ENCODE measurements at places on chromosomes 7 and 10.

DNA sequence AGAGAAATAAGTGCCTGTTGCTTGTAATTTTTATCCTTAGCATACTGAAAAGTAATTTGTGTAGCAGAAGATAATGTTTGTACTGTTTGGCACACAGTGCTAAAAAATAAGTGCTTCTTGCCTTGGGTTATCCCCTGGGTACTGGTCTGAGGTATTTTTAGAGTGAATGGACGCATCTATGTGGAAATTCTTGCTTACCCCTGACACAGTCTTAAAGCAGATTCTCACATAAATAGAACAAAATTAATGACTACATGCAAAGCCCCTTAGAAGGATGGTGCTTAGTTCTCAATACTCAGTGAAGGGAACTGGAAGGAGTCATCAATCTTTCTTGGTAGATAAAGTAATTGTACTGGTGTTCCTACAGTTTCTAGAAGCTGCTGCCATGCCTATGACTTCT is 548.6 kb downstream of the ARL4A start:
- no peak for DNase-seq

- no peak for DNase-seq
These were observed 11.2 kb downstream of the CASP2 start for GRCh38 chr7:143299346-143299745.

- no peak for DNase-seq
These were observed 522.5 kb downstream of the TYW1 start for GRCh38 chr7:67519171-67519570.

DNA sequence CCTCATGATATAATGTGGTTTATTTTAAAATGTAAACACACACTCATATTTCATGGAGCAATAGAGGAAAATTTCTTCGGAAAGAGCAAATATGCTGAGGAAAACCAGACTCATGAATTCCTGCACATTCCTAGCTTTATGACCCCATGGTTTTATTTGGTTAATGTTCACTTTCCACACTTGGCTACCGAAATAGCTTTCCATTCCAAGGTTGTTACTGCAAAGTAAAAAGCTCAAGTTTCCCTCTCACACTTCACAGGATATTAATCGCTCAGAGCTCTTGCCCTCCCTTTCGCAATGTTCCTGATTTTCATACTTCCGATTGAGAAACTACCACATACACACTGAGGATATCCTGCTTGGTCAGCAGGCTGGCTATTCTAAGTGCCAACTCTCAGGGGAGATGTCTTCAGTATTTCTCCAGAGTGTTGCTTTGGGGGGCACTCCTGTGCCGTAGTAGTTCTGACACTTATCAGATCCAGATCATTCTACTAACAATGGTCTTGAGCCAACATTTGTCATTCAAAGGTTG is 77.5 kb upstream of the STEAP1B start:
- no peak for DNase-seq

GRCh38 chr10:121813211-121813815 is 114.5 kb downstream of the ATE1 start:
- no peak for DNase-seq

DNA sequence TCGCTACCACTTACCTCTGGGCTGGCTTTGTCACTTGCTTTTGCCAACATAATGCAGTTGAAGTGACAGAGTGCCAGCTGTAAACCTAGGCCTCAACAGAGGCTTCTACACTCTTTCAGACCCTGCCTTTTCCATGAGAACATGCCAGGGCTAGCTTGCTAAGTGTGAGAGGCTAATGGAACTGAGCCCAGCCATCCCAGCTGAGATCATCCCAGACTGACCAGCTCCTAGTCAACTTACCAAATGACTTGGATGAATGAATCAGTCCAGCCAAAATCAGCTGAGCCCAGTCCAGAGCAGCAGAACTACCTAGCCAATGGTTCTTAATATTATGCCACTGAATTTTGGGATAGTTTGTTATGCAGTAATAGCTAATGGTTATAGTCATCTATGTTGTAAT is 34.7 kb upstream of the MKLN1 start:
- DNase-seq, result no peak

DNA sequence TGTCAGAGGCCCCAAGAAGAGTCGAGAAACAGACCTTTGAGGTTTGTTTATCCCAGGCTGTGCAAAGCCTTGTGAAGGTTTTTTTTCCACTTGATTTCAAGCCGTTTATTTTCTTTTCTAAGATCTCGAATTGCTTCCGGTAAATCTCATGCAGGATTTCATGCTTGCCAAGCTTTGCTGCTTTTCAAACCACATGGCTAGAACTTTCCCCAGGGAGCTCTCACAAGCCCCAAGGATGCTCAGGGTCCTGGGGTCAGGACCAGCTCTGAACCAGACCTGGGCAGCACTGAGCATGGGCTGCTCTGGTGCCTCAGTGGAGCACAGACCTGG is 48.0 kb upstream of the AQP1 start:
- DNase-seq, result no peak

DNA sequence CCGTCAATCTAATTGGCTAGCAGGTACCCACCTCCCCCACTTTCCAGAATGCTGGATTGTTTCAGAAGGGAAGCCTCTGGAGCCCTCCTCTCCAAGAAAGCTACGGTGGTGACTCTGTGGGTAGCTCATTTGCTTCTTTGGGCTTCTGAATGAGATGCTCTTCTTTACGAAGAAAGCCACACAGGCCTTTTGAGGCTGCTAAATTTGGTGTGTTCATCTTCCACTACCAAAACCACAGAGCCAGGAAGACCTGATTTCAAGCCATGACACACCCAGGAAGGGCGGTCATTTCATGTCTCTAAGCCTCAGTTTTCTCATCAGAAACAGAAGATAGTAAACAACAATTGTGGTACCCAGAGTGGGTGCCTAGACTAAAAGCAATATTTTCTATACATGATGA is 901.2 kb downstream of the KCNMA1 start:
- DNase-seq, result no peak
